NCI-H1092 (cell line): ENCODE measurements at places on chromosomes 6 and 20.

- DNase-seq = no peak
Measured at GRCh38 chr6:121321282-121321681, 13.0 kb downstream of the TBC1D32 start.

GRCh38 chr20:14569641-14570040, 232.2 kb upstream of the FLRT3 start:
- DNase-seq = no peak

- no peak for DNase-seq
Measured at GRCh38 chr6:169795196-169795595, 43.8 kb downstream of the ERMARD start.

DNA sequence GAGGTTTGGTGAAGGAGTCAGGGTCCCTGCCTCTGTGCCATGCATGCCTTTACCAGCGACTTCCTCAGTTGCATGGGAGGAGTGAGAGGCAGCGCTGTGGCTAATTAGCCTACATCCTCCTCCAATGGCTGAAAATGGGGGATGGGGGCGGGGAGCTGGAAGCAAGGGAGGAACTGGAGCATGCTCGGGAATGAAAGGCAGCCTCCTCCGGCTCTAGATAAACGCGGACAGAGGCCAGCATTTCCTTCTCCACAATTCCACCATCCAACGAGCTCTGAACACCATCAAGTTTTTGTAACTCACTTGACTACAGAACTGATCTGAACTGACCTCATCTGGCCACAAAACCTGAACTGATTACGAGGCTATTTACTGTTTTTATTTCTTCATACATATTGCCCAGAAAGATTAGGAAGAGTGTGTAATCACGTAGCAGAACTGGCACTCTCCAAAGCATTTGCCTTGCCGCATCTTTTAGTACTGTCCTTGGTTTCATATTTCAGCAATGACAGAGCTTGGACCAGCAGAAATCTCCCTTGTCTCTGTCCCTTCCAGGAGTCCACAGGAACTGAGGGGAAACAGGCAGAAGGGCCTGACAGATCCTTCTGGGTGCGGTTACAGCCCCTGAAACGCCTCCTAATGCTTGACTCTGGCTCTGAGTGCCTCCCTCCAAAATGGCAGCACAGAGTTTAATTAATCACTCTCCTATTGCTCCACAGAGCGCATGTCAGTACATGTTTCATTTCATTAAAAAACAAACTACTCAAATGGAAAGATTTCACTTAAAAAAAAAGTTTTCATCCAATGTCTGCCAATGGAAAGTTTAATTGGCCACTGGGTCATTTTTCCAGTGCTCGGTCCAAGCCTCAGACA, 58.2 kb upstream of the TRAF3IP2 start:
- DNase-seq = no peak

- DNase-seq = no peak
Measured at GRCh38 chr6:20021795-20022194, 184.6 kb downstream of the ID4 start.

- no peak for DNase-seq
Measured at GRCh38 chr6:169981969-169982368, 230.5 kb downstream of the ERMARD start.
